NCI-H2029 (cell line): ENCODE measurements at places on chromosomes 16 and 17.

DNA sequence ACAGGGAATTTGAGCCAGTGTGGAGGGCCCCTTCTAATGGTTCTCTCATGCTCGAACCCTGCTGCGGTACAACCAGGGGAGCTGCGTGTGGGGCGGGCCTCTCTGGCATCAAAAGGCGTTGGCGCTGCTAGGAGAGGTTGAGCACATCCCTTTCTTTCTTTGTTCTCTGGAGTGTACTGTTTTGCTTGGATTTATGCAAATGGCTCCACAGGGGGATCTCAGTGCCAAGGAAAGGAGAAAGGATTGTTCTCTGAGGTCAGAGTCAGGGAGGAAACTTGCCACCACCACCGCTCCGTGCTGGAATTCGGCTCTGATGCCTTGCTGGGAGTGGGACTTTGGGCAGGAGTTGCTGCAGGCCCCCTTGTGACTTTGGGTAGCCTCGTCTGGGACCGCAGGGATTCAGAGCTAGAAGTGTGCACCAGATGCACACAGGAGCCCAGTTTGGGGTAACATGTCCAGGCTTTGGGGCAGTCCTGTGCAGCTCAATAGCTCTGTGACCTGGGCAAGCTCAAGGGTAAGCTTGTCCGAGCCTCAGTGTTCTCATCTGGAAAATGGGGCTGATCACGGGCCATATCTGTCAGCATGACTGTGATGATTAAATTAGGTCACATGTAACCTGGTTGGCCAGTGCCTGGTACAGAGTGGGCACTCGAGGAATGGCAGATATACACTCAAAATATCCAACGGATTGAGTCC lies 353.0 kb upstream of the EEF2KMT start:
- DNase-seq, result no peak

DNA sequence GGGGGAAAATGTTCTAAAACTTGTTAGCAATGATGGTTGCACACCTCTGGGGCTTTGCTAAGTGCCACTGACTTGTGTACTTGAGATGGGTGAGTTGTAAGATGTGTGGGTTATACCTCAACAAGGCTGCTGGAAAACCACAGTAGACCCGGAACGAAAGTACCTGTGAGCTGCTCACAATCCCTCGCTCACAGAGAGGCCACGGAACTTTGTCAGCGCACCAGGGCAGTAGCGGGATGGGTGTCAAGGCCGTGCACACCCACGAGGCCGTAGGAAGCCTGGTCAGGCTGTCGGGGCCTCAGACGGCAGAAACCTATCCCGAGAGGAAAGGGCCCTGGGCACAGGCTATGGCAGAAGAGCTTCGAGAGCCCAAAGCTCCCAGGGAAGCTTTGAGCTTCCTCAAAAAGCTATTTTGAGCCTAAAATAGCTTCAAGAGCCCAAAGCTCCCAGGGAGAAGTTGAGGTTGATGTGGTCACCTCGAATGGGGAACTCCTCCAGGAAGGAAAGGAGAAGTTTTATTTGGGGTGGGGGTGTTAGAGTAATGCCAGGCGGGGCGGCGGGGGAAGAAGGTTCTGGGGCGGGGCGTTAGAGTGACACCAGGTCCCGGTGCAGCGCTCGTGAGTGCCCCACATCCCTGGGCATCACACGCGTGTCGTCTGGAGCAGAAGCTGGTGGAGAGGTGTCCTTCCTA lies 19.0 kb downstream of the CBFA2T3 start:
- DNase-seq, result no peak

GRCh38 chr16:24983561-24983960 lies 31.6 kb downstream of the ARHGAP17 start:
- DNase-seq, result no peak

DNA sequence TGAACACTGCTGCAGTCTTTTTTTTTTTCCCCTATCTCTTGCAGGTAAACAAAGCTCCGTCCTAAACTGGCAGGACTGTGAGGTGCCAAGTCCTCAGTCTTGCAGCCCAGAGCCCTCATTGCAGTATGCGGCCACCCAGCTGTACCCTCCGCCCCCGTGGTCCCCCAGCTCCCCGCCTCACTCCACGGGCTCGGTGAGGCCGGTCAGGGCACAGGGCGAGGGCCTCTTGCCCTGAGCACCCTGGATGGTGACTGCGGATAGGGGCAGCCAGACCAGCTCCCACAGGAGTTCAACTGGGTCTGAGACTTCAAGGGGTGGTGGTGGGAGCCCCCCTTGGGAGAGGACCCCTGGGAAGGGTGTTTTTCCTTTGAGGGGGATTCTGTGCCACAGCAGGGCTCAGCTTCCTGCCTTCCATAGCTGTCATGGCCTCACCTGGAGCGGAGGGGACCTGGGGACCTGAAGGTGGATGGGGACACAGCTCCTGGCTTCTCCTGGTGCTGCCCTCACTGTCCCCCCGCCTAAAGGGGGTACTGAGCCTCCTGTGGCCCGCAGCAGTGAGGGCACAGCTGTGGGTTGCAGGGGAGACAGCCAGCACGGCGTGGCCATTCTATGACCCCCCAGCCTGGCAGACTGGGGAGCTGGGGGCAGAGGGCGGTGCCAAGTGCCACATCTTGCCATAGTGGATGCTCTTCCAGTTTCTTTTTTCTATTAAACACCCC lies 13.8 kb downstream of the IL34 start:
- no peak for DNase-seq

DNA sequence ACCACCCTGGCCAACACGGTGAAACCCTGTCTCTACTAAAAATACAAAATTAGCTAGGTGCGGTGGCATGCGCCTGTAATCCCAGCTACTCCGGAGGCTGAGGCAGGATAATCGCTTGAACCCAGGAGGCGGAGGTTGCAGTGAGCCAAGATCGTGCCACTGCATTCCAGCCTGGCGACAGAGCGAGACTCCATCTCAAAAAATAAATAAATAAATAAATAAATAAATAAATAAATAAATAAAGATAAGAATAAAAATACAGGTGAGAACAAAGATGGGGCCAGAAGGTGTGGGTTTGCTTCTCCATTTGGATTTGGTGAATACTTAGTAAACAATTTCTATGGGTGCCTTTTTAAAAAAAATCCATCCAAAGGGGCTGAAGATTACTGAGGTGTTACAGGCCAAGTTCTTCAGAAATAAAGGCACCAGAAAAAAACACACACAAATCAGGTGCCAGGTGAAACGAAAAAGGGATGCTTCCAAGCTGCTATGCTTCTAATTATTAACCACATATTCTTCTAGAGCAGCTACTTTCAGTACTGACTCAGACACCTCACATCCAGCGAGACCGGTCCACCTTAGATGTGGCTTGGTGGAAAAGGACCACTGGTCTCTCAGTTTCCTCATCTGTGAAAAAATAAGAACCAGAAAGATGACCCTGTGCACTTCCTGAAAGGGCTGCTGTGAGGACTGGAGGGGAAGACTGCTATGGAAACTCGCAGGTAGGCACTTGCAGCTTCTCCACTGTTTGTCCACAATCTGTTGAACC lies 9.2 kb downstream of the GLYR1 start:
- no peak for DNase-seq

DNA sequence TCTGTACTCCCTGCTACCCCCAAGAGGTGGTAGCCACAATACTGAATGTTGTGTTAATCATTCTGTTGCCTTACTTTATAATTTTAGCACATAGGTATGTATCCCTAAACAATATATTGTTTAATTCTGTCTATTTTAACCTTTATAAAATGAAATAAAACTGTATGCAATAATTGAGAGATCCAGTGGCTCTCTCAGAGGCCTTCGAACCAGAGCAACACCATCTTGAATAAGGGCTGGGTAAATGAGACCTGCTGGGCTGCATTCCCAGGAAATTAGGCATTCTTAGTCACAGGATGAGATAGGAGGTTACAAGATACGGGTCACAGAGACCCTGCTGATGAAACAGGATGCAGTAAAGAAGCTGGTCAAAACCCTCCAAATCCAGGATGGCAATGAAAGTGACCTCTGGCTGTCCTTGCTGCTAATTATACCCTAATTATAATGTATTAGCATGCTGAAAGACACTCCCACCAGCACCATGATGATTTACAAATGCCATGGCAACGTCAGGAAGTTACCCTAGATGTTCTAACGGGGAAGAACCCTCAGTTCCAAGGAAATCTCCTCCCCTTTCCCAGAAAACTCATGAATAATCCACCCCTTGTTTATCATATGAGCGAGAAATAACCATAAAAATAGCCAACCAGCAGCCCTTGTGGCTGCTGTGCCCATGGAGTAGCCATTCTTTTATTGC lies 2.0 kb upstream of the CANT1 start:
- DNase-seq, result no peak

- DNase-seq, result no peak
These were observed 24.8 kb downstream of the CD300LF start for GRCh38 chr17:74687886-74688285.
